ENCODE measurements at places on chromosomes 7 and 10.

DNA sequence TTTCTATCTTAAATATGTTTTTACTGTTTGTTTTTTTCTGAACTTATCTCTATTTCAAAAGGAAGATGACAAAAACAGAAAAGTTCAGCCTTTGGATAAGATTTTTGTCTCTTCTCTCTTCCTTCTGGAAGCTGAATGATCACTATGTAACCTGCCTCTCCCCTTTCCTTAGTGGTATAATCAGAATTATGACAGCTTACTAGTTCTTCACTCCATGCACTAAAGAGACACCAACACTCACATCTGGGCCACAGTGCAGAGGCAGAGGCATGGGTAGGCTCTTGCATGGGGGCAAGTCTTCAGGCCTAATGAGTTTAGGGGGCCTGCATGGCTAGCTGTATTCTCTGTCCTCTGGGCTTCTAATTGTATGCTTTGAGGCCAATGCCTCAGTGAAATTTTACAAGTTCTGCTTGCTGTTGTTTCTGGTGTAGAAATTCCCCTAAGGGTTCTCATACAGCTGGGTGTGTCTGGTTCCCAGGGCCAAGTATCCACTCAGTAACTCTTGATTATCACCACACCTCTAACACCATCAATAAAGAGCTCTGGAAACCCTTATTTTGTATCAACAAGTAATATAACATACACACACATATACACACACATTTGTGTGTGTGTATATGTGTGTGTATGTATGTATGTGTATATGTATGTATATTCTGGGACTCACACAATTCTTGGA is 96.8 kb upstream of the POM121L12 start:
- no peak for DNase-seq

DNA sequence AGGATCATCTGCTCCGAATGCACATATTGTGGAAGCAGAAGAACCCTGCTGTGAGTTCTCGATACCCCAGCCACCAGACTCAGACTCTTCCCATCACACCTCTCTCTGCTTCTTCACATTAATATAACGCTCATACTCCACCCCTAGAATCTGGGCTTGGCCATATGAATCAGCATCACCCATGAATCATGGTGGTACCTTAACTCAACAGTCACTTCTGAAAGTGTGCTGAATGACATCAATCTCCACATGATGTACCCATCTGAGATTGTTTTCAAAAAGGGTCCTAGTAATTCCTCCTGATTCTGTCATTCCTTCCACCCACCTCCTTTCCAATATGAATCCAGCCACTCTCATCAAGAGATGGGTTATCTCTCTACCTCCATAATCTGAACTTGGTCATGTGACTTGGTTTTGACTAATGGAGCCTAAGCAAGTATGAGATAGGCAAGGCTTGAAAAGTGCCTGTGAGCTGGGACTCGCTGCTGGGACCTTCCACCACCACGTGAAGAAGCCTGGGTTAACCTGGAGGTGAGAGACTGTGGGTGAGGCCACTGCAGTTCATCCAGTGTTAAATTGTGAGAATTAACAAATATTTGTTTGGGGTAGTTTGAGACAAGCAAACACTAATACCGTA is 15.4 kb downstream of the YWHAG start:
- DNase-seq = no peak

DNA sequence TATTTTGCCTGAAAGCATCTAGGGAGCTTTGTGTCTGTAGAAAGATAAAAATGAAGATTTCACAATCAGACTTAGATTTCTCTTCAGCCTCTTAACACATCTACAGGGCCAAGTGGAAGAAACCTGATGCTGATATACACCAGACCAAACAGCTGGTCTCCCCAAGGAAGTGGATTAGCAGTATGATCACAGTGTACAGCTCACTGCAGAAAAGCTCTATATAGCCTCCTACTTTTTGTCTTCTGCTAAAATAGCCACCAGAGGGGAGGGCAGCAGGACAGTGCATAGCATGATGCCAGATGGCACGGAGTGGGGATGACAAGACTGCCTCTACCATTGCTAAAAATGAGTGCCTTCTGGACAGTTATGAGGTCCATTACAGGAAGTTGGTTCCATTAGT is 16.0 kb downstream of the FAM13C start:
- no peak for DNase-seq

GRCh38 chr10:100878291-100878910 is 34.4 kb upstream of the SLF2 start:
- DNase-seq = no peak

- DNase-seq = no peak
Measured at GRCh38 chr7:47663851-47664250, 81.9 kb upstream of the TNS3 start.

DNA sequence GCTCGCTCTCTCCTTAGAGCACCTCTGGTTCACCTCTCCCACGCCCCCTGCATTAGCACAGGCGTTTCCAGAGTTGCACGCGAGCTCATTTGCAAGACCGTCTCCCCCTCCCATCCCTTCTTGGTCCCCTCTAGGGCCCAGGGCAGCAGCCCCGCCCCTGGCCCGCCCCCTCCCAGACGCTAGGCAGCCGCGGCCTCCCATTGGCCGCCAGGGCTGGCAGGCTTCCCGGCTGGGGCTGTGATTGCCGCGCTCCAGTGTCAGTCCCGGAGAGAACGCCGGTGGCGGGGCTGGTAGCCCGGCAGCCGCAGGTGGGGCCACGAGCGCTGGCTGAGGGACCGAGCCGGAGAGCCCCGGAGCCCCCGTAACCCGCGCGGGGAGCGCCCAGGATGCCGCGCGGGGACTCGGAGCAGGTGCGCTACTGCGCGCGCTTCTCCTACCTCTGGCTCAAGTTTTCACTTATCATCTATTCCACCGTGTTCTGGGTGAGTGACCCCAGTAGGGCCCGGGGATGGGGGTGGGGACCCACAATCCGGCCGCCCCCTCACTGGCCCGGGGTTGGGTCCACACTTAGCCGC is at the start of gene TSPAN15:
Gene TSPAN15 (plus strand): TSS at position 257 of the 575 bp plus-strand sequence. CDS start 130 bp downstream, at position 387.
- peak; percentile 62 for DNase-seq

Measured in T-helper 1 cell (primary cell).